ENCODE measurements at places on chromosomes 1 and 21.
A peak's percentile ranks its signal among the peaks of the same experiment; 100 is the strongest.

GRCh38 chr1:235532360-235532759 lies 28.1 kb upstream of the B3GALNT2 start:
- no peak for DNase-seq

- DNase-seq, result peak; percentile 79
These were observed 74.1 kb downstream of the CD46 start for GRCh38 chr1:207825719-207826556.

- no peak for DNase-seq
These were observed 14.9 kb upstream of the AGT start for GRCh38 chr1:230728710-230729392.

DNA sequence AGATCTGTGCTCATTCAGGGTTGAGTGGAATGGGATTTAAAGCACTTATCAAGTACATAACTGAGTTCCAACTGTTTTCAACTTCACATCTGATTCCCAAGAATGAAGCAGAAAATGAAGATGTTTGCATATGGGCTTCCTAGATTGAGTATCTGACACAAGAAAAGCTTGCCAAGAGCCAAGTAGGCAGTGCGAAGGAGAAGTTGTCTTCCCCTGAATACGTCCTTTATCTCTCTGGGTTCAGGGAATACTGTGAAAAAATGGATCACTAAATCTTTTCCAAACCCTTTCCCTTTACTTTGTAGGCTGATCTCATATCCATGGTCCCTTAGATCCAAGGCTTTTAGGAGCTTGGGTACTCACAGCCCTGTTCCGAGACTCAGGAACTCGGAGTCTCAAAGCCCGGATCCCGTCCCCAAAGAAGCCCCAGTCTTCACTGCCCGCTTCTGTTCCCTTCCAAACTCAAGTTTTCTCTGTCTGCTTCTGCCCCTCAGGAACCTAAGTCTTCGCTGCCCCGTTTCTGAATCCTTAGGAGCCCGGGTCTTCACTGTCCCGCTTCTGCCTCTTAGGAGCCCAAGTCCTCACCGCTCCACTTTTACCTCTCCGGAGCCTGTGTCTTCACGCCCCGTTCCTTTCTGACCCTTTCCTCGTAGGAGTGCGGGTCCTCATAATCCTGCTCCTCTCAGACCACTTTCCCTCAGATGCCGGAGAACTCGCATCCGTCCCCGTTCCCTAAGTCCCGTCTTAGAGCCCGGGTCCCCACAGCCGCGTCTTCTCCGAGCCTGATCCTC lies 616 bp downstream of the TAF12 start:
- no peak for DNase-seq

- DNase-seq, result no peak
These were observed 4.3 kb upstream of the SHISA4 start for GRCh38 chr1:201884425-201884824.

DNA sequence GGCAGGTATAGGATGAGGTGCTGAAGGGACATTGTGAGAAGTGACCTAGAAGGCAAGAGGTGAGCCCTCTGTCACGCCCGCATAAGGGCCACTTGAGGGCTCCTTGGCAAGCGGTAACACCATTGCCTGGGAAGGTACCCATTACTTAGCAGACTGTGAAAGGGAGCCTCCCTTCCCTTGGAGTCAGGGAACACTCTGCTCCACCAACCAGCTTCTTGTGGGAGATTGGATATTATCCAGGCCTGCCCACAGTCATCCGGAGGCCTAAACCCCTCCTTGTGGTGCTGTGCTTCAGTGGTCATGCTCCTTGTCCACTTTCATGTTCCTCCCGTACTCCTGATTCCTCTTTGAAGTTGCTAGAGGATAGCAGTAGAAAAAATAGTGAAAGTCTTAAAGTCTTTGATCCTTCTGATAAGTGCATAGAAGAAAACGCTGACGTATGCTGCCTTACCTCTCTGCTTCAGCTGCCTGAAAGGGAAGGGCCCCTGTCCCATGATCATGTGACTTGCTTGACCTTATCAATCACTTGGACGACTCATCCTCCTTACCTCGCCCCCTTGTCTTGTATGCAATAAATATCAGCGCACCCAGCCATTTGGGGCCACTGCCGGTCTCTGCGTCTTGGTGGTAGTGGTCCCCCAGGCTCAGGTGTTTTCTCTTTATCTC lies 16.0 kb downstream of the RBBP4 start:
- no peak for DNase-seq

DNA sequence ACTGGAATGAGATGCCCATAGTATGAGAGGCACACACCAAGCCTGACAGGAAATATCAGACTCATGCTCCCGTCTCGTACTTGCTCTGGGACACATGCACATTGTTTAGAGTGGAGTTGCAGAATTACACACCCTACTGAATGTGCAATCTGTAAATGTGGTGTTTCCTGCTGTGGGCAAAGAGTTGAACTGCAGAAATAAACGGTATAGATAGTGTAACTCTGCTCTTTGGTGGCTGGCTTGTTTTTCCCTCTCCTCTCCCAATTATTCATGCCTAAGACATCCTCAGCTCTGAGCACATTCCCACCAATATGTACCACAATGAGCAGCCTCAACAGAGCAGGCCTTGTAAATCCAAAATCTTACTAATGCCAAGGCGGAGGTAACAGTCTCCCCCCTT lies 90.1 kb upstream of the DIRAS3 start:
- no peak for DNase-seq

DNA sequence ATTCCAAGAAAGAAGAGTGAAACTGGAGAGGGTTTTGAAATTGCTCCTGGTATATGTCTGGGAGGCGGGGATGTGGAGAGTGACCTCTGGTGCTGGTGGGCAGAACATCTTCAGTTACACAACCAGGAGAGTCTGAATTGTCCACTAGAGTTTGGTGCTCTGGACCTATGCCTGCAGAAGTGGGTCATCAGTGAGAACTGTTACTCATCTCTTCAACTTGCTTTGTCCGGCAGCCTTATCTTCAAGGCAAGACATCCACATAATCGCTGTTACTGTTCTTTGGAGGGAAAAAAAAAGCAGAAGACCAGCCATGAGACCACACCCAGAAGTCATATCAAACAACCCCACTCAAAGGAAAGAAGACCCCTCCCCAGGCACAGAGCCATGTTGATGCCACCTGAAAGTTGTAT lies 14.9 kb downstream of the SH2D1B start:
- DNase-seq, result no peak

GRCh38 chr1:1832820-1833219 lies 54.5 kb upstream of the NADK start:
- DNase-seq, result peak; percentile 48

- no peak for DNase-seq
These were observed 152.5 kb downstream of the CDC7 start for GRCh38 chr1:91653183-91653582.

DNA sequence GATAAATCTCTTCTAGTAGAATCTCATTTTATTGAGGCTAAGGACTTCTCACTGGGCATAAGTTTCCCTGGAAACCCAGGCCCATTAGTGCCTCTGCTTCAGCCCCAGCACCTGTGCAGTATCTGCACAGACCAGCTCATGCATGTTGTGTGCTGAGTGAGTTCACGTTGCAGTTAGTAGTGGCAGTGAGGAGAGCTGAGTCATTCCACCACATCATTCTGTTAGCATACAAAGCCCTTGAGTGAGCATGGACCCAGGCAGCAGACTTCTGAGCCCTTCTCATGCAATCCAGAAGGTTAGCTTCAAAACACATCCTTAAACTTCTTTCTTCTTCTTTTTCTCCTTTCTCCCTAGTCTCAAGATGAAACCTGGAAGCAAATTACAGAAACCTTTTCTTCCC lies 45.8 kb upstream of the NTPCR start:
- DNase-seq, result no peak

DNA sequence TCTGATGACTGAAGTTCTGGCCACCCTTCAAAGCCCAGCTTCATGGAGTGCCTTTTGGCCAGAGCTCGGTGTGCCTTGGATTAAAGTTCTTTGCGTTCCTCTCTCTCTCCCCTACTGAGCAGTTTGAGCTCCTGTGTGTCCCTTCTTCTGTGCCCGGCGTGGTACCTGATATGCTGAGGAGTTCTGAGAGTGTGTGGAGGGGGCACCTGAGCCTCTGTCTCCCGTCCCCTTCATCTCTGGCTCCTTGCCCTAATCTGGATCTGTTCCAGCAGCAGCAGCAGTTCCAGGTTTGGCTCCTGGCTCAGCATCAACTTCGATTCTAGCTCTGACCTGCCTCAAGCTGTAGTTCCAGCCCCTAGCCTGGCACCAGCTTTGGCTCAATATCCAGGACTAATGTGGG lies 25.1 kb upstream of the MYCL start:
- no peak for DNase-seq

GRCh38 chr1:63829349-63830327 lies 55.8 kb downstream of the ROR1 start:
- no peak for DNase-seq

DNA sequence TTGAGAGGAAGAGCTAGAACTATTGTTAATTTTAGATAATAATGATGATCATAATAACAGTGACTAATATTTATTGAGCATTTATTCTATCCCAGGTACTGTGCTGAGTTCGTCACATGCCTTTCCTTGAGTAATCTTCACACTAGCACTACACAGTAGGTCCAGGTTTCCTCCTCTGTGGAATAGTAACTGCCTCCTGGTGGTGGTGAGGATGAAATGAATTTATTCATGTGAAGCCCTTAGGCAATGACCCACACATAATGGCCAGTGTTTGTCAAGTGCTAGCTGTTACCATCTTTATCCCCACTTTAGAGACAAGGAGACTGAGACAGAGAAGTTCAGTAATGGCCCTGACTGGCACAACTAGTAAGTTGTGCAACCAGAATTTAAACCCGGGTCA lies 5.9 kb downstream of the NIPAL3 start:
- DNase-seq, result no peak

GRCh38 chr1:32042330-32042729 lies 28.7 kb downstream of the KHDRBS1 start:
- DNase-seq, result no peak

GRCh38 chr1:93159337-93159736 lies 20.9 kb downstream of the TMED5 start:
- no peak for DNase-seq

GRCh38 chr1:188706742-188707141 lies 1770.9 kb downstream of the BRINP3 start:
- no peak for DNase-seq

- no peak for DNase-seq
These were observed 26.9 kb upstream of the SLC44A3 start for GRCh38 chr1:94793296-94793656.

GRCh38 chr1:43421396-43421795 lies 31.7 kb downstream of the SZT2 start:
- DNase-seq, result no peak

- DNase-seq, result no peak
These were observed 923 bp downstream of the CAP1 start for GRCh38 chr1:40041466-40041838.

DNA sequence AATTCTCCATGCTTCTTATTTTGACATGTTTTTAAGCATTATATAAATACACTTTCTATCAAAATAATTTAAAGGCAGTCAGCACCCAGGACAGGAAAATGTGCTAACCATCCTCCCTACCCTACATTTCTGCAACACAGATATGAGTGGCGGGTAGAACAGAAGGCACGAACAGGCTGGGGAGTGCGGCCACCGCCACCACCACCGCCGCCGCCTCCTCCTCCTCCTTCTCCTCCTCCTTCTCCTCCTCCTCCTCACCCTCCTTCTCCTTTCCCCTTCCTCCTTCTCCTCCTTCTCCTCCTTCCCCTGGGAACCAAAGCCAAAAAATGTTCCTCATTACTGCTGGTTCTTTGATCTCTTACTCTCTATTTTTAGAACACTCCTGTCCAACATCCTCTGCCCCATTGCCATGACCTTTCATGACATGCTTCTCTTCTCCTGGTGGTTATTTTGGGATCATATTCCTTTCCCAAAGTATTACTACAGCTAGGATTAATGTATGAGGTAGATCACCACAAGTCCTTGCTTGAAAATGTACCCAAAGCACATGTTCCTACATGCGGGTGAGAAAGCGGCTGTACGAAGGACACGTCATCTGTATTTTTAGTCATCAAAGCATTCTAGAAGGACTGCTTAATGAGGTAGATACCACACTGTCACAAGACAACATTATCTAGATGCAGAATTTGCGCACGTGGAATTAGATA lies 24.5 kb upstream of the CCN1 start:
- DNase-seq, result no peak

DNA sequence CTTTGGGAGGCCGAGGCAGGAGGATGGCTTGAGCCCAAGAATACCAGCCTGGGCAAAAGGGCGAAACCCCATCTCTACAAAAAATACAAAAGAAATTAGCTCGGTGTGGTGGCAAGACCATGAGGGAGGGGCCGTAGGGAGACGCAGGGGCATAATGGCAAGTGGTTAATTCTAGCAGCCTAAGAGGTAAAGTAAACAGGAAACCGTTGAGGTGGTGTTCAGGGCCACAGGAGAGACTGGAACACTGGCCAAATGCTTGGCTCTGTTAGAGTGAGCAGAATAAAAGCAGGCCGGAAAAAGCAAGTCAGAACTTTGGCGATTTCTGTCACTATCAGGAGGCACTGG lies 89.2 kb downstream of the RIPK4 start:
- DNase-seq, result no peak

- no peak for DNase-seq
These were observed 7.2 kb upstream of the LRRC38 start for GRCh38 chr1:13520985-13521384.

GRCh38 chr1:67190410-67190809 lies 24.2 kb downstream of the IL23R start:
- no peak for DNase-seq

- DNase-seq, result no peak
These were observed 19.7 kb upstream of the SFT2D2 start for GRCh38 chr1:168206111-168206510.

DNA sequence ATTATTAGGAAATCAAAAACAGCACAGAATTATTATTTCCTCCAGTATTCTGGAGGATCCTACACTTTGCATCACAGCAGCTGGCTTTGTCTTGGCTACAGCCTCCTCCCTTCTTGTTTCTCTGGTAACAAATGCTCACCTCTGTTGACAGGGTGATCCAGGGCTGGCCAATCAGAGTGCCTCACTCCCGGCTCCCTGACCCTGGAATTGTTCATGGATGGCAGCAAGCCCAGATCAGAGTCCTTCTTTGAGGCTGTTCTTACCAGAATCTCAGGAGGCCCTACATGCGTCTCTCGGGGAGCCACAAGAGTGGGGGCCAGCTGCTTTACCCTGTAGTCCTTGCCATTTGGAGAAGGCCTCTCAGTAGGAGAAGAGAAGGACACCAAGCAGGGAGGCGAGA lies 48.4 kb upstream of the IGSF5 start:
- peak; percentile 78 for DNase-seq

GRCh38 chr21:43025636-43026180 lies 49.9 kb downstream of the CBS start:
- no peak for DNase-seq

GRCh38 chr1:245874942-245875580 lies 632.0 kb downstream of the SMYD3 start:
- DNase-seq, result peak; percentile 96

DNA sequence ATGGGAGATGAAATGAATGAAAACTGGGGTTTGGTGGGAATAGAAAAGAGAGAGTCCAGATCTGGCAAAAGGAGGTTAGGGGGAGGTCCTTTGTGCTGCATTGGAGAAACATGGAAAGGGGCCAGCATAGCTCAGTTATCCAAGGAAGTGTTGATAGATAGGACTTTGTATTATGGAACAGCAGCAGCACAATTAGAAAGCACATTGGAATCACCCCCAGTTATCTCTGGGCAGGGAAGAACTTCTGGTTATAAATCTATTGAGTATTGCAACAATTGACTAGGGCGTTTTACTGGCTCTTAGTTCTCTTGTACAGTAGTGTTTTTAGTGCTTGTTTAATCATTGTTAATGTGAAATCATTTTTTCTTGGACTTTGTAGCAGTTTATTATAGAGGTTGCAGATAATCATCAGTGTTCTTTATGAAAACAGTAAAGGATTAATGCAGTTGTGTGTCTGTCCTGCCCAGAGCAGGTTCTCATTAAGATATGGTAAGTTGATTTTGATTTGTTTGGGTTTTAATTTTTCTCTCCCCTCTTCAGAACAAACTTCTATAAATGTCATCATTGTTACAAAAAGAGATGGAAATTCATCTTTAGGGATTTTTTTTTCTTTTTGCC lies 76.6 kb downstream of the NR5A2 start:
- DNase-seq, result no peak

All from adrenal gland (tissue), 19 donors.